Thymus (tissue), 14 donors: ENCODE measurements at places on chromosomes 2 and 18.
A peak's percentile ranks its signal among the peaks of the same experiment; 100 is the strongest.

DNA sequence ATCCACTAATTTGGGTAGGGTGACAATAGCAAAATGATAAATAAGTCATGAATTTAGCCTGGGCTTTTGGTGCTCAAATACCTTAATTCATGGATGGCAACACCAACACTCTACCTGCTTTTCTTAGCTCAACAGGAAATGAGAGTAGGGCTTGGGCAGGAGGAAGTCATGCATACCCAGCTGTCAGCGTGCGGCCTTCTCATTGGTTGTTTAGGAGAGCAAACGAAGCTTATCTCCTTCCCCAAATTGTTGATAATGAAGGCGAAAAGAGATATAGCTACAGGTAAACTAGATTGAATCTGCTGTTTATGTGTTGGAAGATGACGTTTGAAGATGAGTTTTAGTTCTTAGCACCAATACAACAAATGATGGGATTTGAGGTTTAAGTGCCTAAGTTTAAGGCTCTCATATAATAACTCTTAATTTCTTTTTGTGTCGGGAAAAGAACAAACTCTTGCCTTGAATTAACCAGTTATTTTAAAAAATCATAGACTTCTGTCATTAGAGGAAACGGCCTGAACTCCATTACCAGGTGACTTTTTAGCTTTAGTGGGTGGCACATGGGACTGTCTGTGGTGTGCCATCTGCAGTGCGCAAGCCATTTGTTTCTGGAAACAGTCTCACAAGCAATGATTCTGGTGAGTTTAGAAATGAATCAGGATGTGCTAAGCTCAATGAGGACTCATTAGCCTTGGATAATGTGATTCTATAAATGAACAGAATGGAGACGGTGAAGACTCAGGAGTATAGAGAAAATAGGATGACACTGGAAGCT is 19.8 kb downstream of the MAP4K4 start:
- H3K36me3 ChIP-seq, result no peaks in the 10 kb centered on the region
- peak; percentile 52 for DNase-seq
- H3K27me3 ChIP-seq, result no peaks in the 10 kb centered on the region
- no peak overlapping the region for H3K4me3 ChIP-seq

DNA sequence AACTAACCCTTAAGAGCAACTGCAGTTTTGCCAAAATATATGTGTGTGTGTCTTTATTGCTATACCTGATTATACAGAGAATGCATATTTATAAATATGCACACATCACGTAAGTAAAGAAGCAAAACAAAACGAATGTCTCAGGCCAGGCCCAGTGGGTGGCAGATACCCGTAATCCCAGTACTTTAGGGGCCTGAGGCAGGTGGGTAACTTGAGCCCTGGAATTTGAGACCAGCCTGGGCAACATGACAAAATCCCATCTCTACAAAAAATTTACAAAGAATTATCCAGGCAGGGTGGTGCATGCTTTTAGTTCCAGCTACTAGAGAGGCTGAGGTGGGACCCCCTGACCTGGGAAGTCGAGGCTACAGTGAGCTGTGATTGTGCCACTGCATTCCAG is 745.3 kb downstream of the SATB2 start:
- H3K27me3 ChIP-seq, result no peaks in the 10 kb centered on the region
- no peak overlapping the region for H3K27ac ChIP-seq
- no peak overlapping the region for H3K4me3 ChIP-seq
- no peak for DNase-seq

DNA sequence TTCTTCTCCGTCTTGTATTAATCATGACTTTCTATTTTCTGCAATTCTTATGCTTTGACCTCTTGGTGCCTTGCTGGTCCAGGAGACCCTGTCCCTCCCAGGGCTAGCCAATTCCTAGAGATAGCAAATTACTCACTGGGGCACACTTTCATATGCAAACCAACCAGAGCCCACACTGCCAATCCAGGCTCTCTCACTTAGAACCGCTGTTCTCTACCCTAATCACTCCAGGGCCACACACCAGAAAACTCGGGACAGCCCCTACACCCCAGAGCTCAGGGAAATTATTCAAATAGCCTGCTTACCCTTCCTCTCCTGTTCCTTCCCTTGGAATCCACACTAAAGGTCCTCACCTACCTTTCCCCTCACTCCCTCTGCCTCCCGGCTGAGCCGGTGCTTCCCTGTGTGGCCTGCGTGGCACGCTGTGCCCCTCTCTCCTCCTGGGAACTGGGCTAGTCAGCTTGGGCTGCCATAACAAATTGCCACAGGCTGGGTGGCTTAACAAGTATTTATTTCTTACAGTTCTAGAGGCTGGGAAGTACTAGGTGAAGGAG is 41.7 kb downstream of the VWA3B start:
- H3K27ac ChIP-seq, result no peak overlapping the region
- DNase-seq, result no peak
- H3K27me3 ChIP-seq, result no peaks in the 10 kb centered on the region
- H3K4me1 ChIP-seq, result no peaks in the 10 kb centered on the region
- H3K36me3 ChIP-seq, result no peaks in the 10 kb centered on the region

GRCh38 chr2:67463810-67464209 is 66.7 kb downstream of the ETAA1 start:
- no peaks in the 10 kb centered on the region for H3K36me3 ChIP-seq
- H3K27ac ChIP-seq, result no peak overlapping the region
- H3K4me3 ChIP-seq, result no peak overlapping the region
- H3K4me1 ChIP-seq, result no peaks in the 10 kb centered on the region
- no peaks in the 10 kb centered on the region for H3K27me3 ChIP-seq

- no peaks in the 10 kb centered on the region for H3K36me3 ChIP-seq
- H3K4me1 ChIP-seq, result no peaks in the 10 kb centered on the region
- H3K27me3 ChIP-seq, result no peaks in the 10 kb centered on the region
- no peak overlapping the region for H3K27ac ChIP-seq
Observed at GRCh38 chr18:23301972-23302371, 151.1 kb upstream of the RIOK3 start.

- H3K27ac ChIP-seq, result no peak overlapping the region
- DNase-seq, result no peak
- H3K4me3 ChIP-seq, result no peak overlapping the region
- H3K27me3 ChIP-seq, result no peaks in the 10 kb centered on the region
- no peaks in the 10 kb centered on the region for H3K36me3 ChIP-seq
Observed at GRCh38 chr18:76346490-76347130, 148.4 kb downstream of the ZNF516 start.

DNA sequence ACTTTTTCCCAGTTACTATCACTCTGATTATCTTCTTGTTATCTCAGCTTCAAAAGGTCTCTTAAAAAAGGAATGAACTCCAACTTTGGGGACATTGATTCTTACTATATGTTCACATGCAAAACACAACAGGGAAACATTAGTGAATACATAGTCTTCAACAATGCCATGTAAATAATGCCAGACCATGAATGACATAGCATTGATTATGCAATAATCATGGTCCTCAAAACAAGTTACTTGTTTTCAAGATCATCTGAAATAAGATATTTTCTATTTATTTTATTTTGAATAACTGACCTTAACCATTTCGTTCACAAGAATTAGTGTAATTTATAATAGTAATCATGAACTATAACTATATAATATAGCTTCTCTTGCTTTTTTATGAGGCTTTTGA is 902.3 kb downstream of the MBD2 start:
- H3K27me3 ChIP-seq, result no peaks in the 10 kb centered on the region
- no peaks in the 10 kb centered on the region for H3K36me3 ChIP-seq
- no peaks in the 10 kb centered on the region for H3K4me1 ChIP-seq
- DNase-seq, result no peak
- H3K4me3 ChIP-seq, result no peak overlapping the region

- no peaks in the 10 kb centered on the region for H3K27me3 ChIP-seq
- DNase-seq, result no peak
- H3K36me3 ChIP-seq, result no peaks in the 10 kb centered on the region
- H3K4me3 ChIP-seq, result no peak overlapping the region
- H3K27ac ChIP-seq, result peak overlapping the region; percentile 46
Observed at GRCh38 chr18:10023853-10024570, 110.2 kb downstream of the VAPA start.

DNA sequence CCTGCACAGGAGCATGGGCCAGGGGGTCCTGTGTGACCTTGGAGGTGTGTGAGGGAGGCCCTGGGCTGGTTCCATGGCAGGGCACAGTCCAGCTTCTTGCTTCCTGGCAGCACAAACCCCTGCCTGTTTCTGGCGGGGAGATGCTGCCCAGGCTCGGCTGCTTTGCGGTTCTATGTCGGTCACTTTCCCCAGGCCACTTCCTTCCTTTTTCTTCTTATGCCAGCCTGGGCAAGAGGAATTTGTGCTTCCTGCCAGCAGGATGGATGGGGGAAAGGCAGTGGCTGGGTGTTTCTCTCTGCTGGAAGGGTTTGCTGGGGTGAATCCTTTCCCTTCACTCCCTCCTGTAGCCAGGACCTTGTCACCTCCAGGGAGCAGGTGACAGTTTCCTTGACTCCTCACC is 24.3 kb downstream of the ASAP2 start:
- H3K4me3 ChIP-seq, result no peak overlapping the region
- H3K36me3 ChIP-seq, result no peaks in the 10 kb centered on the region
- DNase-seq, result no peak
- no peak overlapping the region for H3K27ac ChIP-seq
- peaks cover 3% of the 10 kb centered on the region for H3K27me3 ChIP-seq

- H3K27ac ChIP-seq, result no peak overlapping the region
- no peaks in the 10 kb centered on the region for H3K27me3 ChIP-seq
- H3K36me3 ChIP-seq, result no peaks in the 10 kb centered on the region
- H3K4me1 ChIP-seq, result no peaks in the 10 kb centered on the region
- no peak for DNase-seq
- H3K4me3 ChIP-seq, result no peak overlapping the region
Observed at GRCh38 chr2:215507136-215507535, 71.3 kb upstream of the FN1 start.

DNA sequence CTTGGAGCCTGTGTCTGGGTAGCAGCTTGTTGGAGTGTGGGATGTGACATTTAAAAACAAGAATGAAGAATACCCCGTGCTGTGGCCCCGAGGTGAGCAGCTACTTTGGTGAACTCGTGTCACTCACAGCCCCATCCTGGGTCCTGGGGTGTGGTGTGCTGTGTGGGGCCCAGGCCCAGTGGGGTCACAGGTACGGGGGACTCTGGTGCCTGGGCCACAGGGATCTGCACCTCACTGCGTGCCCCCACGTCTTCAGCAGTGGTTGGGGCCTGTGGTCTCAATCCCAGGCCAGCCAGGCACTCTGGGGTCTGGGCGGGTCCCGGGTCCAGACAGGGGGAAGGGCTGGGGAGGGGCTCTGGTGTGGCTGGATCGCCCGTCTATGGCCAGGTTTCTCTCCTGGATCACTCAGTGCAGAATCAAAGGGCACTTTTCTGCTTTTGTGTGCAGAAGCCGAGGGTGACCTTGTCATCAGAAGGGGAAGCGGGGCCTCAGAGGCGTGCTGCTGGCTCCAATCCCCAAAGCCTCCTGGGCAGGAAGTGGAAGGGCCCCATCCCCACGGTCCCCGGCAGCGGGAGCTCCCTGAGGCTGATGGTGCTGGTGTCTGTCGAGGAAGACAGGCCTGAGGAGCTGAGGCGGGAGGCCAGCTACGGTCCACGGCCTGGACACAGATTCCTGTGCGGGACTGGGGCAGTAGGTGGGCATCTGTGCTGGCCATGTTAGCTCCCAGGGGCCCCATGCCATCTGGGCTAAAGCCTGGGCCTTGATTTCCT is 1.4 kb downstream of the GPR35 start:
- peak; percentile 15 for DNase-seq
- no peaks in the 10 kb centered on the region for H3K27me3 ChIP-seq
- no peak overlapping the region for H3K4me3 ChIP-seq
- H3K27ac ChIP-seq, result no peak overlapping the region
- no peaks in the 10 kb centered on the region for H3K36me3 ChIP-seq

- no peak overlapping the region for H3K4me3 ChIP-seq
- peak; percentile 28 for DNase-seq
- H3K36me3 ChIP-seq, result no peaks in the 10 kb centered on the region
- H3K27ac ChIP-seq, result peak overlapping the region; percentile 26
Observed at GRCh38 chr18:5167831-5168230, 29.2 kb downstream of the AKAIN1 start.

DNA sequence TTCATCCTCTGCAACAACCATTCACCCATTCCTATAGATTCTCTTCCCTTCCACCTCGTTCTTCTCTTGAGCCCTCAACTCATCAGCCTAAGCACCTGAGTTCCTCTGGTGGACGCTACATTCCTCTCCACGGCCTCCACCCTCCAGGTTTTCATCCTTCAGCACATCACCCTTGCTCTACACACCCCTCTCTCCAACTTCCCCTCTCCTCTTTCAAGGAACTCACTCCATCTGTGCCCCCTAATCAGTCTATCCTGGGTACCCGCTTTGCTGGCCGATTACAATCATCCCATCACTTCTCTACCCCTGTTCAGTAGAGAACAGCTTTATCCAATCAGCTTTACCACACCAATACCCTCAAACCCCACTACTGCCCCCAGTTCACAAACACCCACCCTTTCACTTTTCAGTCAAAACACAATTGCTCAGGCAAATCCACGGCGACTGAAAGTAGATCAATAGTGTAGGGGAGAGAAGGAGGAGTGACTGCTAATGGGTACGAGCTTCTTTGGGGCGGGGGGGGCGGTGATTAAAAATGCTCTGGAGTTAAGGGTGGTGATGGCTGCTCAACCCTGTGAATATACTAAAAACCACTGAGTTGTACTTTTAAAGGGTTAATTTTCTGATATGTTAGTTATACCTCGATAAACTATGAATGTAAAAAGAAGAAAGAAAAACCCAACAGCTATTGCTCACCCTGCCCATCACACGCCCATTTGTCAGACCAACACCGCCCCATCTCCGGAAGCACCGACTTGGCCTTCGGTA is 857 bp downstream of the DYM start:
- DNase-seq, result no peak
- H3K27ac ChIP-seq, result no peak overlapping the region
- H3K27me3 ChIP-seq, result no peaks in the 10 kb centered on the region
- H3K4me3 ChIP-seq, result peak overlapping the region; percentile 96
- no peaks in the 10 kb centered on the region for H3K36me3 ChIP-seq

DNA sequence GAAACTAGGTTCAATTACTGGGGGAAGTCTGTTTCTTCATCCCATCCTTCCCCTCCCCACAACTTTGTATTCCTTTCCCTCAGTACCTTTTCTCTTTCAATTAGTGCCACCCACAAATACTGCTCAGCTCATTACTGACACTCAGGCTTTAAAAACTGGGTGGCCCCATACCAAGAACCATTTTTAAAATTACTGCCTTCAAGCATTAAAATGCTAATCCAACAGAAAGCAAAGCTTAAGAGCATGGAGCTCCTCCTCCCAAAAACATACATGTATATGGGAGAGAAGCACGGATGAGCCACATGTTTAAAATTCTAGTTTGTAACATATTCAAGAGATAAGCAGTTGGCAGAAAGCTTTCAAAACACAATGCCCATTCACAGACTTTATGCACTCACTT is 44.0 kb downstream of the IRS1 start:
- H3K4me3 ChIP-seq, result no peak overlapping the region
- DNase-seq, result no peak
- H3K36me3 ChIP-seq, result no peaks in the 10 kb centered on the region

- H3K27me3 ChIP-seq, result no peaks in the 10 kb centered on the region
- H3K4me1 ChIP-seq, result no peaks in the 10 kb centered on the region
- H3K4me3 ChIP-seq, result no peak overlapping the region
- no peak for DNase-seq
- no peak overlapping the region for H3K27ac ChIP-seq
Observed at GRCh38 chr18:73264562-73264921, 396.8 kb upstream of the NETO1 start.
